ENCODE measurements at places on chromosomes 3 and 15.
A peak's percentile ranks its signal among the peaks of the same experiment; 100 is the strongest.

DNA sequence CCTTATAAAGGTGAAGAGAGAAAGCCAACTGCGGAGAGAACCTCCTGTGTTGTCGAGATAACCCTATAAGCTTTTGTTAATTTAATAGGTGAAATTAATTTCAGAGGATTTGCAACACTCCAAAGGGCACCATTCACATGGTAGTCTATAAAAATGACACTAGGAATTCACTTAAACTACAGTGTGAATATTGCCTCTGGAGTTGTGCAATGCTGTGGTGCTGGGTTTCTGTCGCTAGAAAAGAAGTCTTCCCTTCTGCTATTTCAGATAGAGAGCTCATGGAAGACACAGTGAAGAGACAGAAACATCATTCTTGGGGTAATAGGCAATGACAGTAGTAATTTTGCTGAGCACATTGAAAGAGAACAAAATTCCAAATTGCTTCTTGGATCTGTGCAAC, 28.8 kb upstream of the PROK2 start:
- DNase-seq, result no peak

DNA sequence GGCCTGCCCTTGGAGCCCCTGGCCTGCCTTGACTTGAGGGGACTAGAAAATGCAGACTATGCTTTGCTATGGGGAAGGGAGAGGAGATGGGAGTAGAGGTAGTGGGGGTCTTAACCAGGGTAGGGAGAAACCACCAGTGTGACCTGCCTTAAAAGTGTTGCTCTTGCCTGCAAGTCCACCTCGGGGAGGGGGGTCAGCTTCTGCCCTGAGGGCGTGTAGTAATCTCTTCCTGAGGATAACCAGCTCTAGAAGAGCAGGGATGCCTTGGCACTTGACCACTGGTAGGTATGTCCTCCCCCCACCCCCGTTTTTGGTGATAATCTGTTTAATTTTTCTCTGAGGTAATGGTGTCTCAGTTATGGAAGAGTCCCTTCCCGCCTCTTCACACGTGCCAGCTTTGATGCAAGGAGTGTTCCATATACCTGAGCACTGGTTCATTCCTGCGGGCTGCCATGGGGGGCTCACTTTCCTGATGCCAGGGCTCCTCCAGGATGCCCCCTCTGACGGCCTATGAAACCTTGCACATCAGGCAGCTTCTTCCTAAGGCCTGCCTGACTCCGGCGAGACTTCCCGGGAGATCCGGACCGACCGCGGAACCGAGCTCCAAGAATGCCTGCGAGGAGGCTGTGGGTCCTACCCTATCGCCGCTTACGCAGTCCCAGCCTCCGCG, 780 bp upstream of the P4HTM start:
- DNase-seq, result no peak

- DNase-seq, result no peak
These were observed 17.3 kb downstream of the IGF2BP2 start for GRCh38 chr3:185807445-185808068.

- no peak for DNase-seq
These were observed 9.8 kb upstream of the SUCNR1 start for GRCh38 chr3:151863611-151864010.

GRCh38 chr3:22980346-22980745, 222.8 kb upstream of the UBE2E2 start:
- no peak for DNase-seq

DNA sequence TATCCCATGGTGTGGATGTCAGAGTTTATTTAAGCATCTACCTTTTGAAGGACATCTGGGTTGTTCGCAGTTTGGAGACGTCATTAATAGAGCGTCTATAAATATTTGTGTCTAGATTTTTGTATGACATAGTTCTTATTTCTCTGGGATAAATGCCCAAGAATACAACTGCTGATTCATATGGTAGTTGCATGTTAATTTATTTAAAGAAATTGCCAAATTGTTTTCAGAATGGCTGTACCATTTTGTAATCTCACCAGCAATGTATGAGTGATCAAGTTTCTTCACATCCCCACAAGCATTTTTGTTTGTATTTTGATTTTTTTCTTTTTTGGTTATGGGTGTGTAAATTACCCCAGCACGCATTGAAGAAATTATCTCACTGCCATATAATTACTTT, 656.9 kb downstream of the NTRK3 start:
- no peak for DNase-seq

GRCh38 chr3:82054849-82055248, 293.4 kb upstream of the GBE1 start:
- no peak for DNase-seq

GRCh38 chr15:47398594-47398993, 318.7 kb upstream of the SEMA6D start:
- DNase-seq, result no peak

GRCh38 chr15:39434751-39435238, 146.1 kb upstream of the THBS1 start:
- no peak for DNase-seq

GRCh38 chr3:133152056-133152455, 113.9 kb downstream of the TMEM108 start:
- no peak for DNase-seq

- no peak for DNase-seq
These were observed 106.1 kb upstream of the TNFAIP8L3 start for GRCh38 chr15:51200792-51201191.

GRCh38 chr3:175274474-175275218, 415.5 kb downstream of the NAALADL2 start:
- DNase-seq, result no peak

DNA sequence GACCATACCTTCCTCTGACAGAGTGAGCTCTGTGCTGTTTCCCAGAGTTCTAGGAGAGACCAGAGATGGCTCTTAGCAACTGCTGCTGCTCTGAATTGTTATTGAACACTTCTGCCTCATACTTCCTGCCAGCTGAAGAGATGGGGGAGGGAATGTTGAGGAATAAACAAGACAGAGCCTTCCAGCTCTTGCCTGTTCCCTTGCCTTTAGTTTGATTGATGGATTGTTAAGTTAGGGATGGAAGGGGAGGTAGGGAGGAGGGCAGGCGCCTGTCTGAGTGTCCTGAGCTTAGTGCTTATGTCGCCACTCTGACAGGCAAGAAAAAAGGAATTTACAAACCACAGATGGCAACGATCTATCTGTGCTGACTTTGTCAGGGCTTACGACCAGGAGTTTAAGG, 42.8 kb downstream of the ZNF609 start:
- peak; percentile 10 for DNase-seq

- DNase-seq, result no peak
These were observed 196.0 kb upstream of the TPRG1 start for GRCh38 chr3:188975600-188976314.

- DNase-seq, result no peak
These were observed 457.3 kb upstream of the KCNMB2 start for GRCh38 chr3:178078953-178079352.

DNA sequence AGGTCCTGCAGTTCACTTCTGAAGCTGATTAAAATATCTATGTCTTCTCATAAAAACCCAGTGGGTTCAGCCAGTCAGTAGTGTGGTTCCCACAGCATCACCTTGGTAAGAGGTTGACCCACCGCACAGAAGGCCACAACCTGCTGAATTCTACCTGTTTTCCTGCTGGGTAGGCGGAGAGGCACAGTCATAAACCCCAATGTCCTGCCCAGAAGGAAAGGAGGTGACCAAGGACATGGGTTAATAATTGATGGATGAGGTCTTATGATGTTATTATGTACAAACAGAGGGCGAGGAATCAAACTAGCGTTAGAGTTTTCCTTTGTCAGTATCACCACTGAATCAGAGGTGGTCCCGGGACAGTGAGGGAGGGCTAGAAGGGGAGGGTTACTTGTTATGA, 27.8 kb downstream of the CA12 start:
- no peak for DNase-seq
